Fibroblast of skin of left biceps (primary cell): ENCODE measurements at places on chromosomes 6 and 20.

DNA sequence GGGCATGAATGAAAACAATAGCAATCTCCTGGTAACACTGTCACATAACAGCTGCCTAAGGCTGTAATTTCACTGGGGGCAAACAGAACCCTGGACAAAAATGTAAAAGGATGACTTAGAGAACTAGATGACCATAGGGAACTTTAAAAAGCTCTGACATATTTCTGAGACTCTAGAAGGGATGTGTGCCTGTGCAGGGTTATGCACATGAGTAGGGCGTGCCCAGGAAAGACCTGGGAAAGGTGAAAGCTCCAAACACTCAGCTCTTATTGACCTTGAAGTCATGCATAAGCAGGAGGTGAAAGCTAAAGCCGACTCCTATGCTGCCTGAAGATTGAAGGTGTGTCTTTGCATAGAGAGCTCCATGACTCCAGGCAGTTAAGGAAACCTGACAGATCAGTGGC is 118.4 kb upstream of the BTBD3 start:
- no peak for DNase-seq

- DNase-seq, result no peak
Observed at GRCh38 chr20:33833333-33833732, 22.2 kb downstream of the CHMP4B start.

DNA sequence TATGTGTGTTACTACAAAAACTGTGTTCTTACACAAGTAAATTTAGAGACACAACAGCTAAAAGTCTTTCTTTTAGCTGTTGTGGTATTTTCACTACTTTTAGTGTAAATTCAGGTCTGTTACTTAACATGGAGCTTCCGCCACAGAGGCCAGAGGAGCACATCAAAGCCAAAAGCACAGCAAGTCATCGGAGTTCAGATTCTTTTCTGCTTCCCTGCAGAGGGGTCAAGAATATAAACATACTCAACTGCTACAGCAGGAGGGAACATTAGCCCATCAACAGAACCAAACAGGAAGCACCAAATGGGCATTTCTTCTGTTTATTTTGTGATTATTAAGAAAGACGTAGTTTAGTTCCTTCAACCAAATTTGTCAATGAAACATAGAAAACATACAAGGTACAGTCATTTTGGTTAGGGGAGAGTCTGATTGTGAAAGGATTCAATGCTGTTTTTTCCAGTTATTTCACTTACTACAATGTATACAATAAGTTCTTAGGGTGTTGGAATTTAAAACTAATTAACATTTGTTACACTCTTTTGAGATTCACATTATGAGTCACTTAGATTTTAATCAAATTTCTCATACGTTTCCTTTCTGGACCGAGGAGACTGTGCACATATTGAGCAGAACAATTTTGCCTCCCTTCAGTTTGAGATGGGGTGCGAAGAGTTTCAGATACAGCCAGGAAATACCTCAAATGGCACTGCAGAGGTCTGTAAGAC is 42.8 kb upstream of the DSE start:
- no peak for DNase-seq

DNA sequence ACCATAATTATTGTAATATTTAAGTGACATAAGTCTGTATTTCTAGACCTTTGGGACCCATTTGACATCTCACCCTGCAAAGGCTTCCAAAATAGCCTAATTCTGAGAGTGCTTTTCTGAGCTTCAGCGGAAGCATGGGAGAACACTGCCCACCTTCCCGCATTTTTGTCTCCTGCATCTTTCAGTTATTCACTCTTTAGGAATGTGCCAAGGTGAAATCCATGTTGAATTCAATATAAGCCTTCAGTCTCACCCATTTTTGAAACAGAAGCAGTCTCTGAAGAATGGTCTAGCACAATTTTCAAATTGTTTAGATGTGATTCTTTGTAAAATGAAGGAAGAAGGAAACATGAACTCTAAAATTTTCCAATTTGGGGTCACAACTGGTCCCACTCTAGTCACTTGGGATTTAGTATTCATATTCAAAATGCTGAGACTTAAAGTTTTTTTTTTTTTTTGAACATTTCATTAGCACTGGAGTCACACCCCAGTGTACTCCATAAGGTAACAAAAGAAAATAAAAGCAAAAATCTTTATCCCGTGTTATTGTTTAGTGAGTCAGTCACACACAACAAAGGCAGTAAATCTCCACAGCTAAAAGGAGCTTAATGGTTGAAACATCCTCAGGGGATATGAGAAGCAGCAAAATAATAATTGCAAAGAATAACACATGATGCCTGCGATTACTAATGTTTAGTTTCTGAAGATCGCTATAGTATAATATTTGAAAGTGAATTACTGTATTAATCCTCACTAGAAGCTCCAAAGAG is 479.9 kb upstream of the BTBD3 start:
- DNase-seq, result no peak

DNA sequence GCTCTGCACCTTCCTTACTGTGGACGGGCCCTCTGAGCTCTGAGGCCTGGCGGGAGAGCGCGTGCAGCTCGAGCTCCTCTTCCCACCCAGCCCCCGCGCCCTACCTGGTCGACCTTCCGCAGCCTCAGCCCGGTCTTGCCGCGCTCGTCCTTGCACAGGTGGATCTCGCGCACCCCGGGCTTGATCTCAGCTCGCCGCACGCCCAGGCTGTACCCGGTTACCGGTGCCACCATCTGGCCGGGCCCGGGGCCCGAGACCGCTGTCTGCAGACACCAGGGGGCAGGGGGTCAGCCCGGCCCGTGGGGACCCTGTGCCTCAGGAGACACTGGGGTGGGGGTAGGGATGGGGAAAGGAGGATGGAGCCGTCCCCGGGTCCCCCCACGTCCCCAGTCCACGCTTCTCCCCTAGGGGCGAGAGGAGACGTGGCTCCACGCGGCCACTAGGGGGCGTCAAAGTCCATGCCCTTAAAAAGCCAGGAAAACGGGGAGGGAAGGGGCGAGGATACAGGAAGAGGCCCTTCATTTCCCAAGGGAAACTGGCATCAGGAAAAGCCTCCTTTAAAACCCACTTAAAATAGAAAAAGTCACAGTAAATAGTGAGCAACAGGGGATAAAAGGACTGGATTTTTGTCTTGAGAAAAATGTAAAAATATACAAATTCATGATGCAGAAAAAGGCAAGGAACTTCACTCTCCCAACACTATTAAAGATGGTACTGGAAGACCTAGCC is 15.5 kb downstream of the SDCBP2 start:
- peak; percentile 50 for DNase-seq
